ENCODE measurements at places on chromosomes 11 and 22.
A peak's percentile ranks its signal among the peaks of the same experiment; 100 is the strongest.

- no peaks in the 10 kb centered on the region for H3K4me1 ChIP-seq
- DNase-seq: no peak
- H3K27ac ChIP-seq: no peak overlapping the region
- H3K27me3 ChIP-seq: peaks cover 7% of the 10 kb centered on the region
- H3K4me3 ChIP-seq: no peak overlapping the region
Measured at GRCh38 chr22:47839595-47840227, 1077.3 kb downstream of the TBC1D22A start.

GRCh38 chr22:25551396-25551795 lies 13.1 kb upstream of the GRK3 start:
- H3K27ac ChIP-seq: no peak overlapping the region
- no peak overlapping the region for H3K4me3 ChIP-seq
- no peaks in the 10 kb centered on the region for H3K36me3 ChIP-seq

DNA sequence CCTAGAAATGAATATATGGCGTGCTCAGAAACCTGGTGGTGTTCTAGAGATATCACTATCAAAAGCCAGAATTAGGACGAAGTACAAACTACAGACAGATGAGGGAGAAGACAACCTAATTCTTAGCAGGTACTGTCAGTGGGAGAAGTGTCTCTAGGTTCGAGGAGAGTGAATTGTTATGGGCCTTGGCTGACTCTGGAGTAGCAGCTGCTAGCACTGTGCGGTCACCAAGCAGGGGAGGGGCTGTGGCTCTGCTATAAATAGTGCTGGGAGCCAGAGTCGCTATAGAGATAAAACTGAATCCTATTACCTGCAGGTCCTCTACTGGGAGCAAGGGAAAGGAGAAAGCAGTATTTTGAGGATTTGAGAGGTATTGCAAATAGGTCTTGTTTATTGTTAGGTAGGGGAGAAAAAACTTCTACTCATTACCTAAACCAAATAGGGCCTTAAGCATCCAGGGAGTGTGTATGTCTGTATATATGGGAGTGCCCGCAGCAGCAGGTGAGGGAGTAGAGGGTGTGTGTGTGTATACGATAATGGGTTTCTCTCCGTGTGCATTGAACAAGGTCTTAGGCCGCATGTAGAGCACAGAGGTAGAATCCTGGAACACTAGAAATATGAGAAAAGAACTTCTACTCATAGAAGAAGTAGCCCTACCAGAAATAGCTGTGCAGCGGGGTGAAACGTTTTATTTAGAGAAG lies 2.2 kb downstream of the MADD start:
- peaks cover 53% of the 10 kb centered on the region for H3K4me1 ChIP-seq
- H3K27ac ChIP-seq: peak overlapping the region; percentile 74
- peaks cover 8% of the 10 kb centered on the region for H3K36me3 ChIP-seq
- DNase-seq: no peak
- H3K4me3 ChIP-seq: peak overlapping the region; percentile 93

DNA sequence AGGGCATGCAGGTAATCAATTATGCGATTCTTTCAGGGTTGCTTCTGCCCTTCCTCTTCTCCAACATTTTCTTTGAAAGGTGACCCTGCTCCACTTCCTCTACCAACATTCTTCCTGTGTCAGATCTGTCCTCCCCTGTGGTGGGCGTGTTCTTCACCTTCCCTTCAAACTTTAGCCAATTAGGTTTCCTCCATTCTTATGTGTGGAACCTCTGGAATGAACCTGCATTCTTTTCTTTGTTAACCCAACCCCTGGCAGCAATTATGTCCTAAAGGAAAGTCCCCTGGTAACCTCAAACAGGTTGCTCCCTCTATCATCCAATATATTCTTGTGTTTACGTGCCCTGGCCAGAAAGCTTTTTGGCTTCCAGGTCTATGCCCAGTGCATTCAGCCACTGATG lies 22.4 kb downstream of the KIRREL3 start:
- no peaks in the 10 kb centered on the region for H3K4me1 ChIP-seq
- H3K4me3 ChIP-seq: no peak overlapping the region
- H3K27me3 ChIP-seq: peaks cover 30% of the 10 kb centered on the region
- DNase-seq: no peak
- H3K36me3 ChIP-seq: no peaks in the 10 kb centered on the region

GRCh38 chr11:131033151-131033651 lies 116.9 kb upstream of the SNX19 start:
- H3K4me1 ChIP-seq: no peaks in the 10 kb centered on the region
- H3K4me3 ChIP-seq: no peak overlapping the region
- peaks cover under 1% of the 10 kb centered on the region for H3K27me3 ChIP-seq
- H3K27ac ChIP-seq: no peak overlapping the region
- H3K36me3 ChIP-seq: no peaks in the 10 kb centered on the region

DNA sequence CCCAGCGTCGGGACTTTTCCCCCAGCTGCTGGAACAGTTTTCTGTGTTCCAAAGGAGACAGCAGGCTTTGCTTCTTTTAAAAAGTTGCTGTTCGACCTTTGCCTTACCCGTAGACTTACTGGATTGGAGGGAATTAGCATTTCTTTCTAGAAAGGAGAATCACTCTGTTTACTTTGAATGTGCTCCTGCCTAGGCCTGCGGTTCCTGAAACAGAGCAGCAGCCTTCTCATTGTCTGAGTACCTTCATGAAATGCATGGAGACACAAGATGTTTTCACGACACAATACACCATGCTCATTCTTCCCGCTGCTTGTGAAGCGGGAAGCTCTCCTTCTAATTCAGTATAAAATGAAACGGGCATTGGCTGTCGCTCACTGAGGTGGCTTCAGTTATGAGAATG lies 196.2 kb downstream of the TBC1D22A start:
- peaks cover 2% of the 10 kb centered on the region for H3K4me1 ChIP-seq
- no peak overlapping the region for H3K27ac ChIP-seq
- no peak overlapping the region for H3K4me3 ChIP-seq

DNA sequence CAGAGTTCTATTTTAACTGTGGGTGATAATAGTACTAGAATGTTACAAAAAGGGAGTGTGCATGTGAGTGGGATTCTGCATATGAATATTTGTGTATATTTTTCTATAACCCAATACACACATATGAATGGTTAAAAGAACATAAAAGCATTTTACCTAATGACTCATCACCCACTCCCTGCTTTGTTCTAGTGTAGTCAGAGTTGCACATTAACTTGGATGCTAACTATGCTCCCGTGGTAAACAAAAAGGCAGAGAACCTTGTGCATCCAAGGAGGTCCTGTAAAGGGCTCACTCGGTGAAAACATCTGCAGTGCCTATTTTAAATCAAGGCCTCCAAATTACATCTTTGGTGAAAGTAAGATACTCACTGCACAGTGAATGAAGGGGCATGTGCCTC lies 1289.4 kb downstream of the LRRC4C start:
- H3K27me3 ChIP-seq: no peaks in the 10 kb centered on the region
- no peaks in the 10 kb centered on the region for H3K36me3 ChIP-seq
- H3K4me3 ChIP-seq: no peak overlapping the region
- H3K4me1 ChIP-seq: no peaks in the 10 kb centered on the region
- no peak for DNase-seq
- no peak overlapping the region for H3K27ac ChIP-seq

DNA sequence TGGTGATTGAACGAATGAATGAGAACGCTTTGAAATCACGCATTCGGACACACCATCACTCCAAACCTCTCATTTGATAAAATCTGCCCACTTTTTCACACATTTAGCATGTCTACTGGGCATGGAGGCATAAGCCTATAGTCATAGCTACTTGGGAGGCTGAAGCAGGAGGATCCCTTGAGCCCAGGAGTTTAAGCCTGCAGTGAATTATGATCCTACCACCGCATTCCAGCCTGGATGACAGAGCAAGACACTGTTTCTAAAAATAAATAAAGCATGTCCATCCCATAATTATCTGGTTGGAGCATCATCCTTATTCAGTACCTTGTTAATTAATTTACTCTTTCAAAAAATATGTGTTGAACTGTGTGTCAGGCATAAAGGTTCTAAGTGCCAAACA lies 3.3 kb upstream of the PICALM start:
- peaks cover 13% of the 10 kb centered on the region for H3K4me1 ChIP-seq
- peaks cover 11% of the 10 kb centered on the region for H3K36me3 ChIP-seq
- no peaks in the 10 kb centered on the region for H3K27me3 ChIP-seq
- no peak overlapping the region for H3K4me3 ChIP-seq
- no peak overlapping the region for H3K27ac ChIP-seq

GRCh38 chr22:39996732-39997131 lies 2.0 kb downstream of the FAM83F start:
- no peak overlapping the region for H3K27ac ChIP-seq
- no peak overlapping the region for H3K4me3 ChIP-seq
- H3K4me1 ChIP-seq: peaks cover 13% of the 10 kb centered on the region
- no peak for DNase-seq
- H3K36me3 ChIP-seq: no peaks in the 10 kb centered on the region

DNA sequence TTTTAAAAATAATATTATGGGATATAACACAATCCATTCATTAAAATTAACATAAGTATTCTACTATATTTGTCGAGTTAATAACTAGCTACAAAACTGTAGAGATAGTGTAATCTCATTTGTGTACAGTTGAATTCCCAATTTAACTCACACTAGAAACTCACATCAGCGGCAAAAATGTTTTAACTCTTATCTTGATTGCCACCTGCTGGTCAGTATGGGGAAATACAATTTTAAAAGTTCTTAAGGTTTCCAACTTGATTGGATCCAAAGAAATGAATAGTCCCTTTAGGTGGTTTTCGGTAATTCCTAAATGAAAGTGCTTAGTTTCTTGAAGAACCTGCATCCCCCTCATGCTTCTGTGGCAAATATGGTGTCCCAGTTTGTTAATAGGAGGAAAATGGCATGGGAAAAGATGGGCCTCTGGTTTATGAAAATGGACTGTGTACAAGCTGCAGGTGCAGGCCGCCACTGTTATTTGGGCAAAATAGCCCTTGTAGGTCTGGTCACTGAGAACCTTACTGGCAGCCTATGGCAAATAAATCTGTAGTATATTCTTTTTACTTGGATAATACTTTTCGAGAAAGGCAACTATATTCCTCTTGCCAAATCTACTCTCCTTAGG lies 33.7 kb upstream of the SLC17A6 start:
- no peak overlapping the region for H3K4me3 ChIP-seq
- no peak for DNase-seq
- no peak overlapping the region for H3K27ac ChIP-seq
- H3K36me3 ChIP-seq: no peaks in the 10 kb centered on the region

DNA sequence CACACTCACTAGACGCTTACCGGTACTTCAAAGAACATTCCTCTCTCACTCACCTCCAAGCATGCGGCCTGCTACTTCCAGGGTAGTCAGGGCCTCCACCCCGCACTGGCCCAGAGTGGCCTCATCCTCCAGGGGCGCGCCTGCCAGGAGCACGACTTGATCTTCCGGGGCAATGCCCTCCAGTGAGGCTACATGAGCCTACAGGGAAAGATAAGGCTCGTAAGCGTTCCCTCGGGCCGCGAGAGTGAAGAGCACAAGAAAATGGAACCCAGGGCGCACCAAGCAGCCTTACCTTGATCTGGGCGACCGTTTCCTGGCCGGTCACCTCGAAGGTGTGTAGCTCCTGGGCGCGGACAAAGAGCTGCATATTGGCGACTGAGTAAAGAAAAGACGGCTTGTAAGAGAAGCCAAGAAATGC lies 478 bp downstream of the FAU start:
- H3K36me3 ChIP-seq: peaks cover 18% of the 10 kb centered on the region
- H3K27me3 ChIP-seq: no peaks in the 10 kb centered on the region
- peak overlapping the region; percentile 96 for H3K4me3 ChIP-seq
- peaks cover 58% of the 10 kb centered on the region for H3K4me1 ChIP-seq
- peak overlapping the region; percentile 95 for H3K27ac ChIP-seq
- peak; percentile 45 for DNase-seq

DNA sequence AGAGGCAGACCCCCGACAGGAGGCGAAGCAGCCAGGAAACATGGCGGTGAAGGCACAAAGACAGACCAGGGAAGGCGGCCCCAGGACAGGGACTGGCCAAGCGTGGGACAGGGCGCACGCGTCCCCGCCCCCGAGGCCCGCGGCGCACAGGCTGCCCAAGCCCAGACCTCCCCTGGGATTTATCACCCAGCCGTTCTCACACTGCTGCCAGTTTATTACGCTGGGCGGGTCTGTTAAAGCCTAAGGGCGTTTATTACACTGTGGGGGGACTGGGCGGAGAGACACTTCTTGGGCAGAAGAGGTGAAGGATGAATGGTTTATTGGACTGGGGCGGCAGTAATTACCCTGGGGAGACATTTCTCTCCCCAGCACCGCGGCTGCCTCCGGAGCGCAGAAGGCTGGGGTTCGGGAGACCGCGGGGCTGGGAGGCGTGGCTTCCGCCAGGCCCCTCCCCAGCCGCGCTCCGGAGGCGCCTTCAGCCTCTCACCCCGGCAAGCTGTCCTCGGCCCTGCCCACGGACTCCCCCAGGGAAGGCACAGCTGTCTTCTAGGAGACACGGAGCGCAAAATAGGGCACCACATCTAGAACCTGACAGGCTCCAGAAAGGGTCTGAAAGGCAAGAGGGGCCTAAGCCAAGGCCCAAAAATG lies 47.1 kb downstream of the SLC22A12 start:
- H3K27me3 ChIP-seq: no peaks in the 10 kb centered on the region
- H3K36me3 ChIP-seq: no peaks in the 10 kb centered on the region
- H3K4me3 ChIP-seq: no peak overlapping the region
- H3K27ac ChIP-seq: no peak overlapping the region
- DNase-seq: no peak

GRCh38 chr22:41876275-41876674 lies 38.6 kb downstream of the SHISA8 start:
- peaks cover 73% of the 10 kb centered on the region for H3K4me1 ChIP-seq
- H3K4me3 ChIP-seq: peak overlapping the region; percentile 70
- H3K27ac ChIP-seq: peak overlapping the region; percentile 85
- H3K36me3 ChIP-seq: peaks cover 23% of the 10 kb centered on the region

DNA sequence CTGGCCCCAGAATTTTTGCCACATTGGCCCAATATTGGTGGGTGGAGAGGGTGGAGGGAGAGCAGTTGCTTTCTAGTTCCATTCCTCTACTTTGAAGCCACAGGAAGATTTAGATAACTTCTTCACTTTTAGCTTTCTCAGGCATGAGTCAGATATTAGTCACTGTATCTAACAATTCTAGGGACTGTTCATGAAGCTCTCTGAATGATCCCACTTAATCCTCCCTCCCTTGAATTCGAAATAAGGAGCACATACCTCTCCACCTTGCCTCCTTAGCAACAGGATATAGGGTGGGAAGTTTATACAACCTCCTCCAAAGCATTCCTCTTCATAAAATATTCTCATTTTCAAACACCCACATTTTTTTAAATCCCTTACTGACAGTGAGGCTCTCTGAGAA lies 13.5 kb downstream of the FSHB start:
- H3K27ac ChIP-seq: no peak overlapping the region
- peaks cover 7% of the 10 kb centered on the region for H3K4me1 ChIP-seq
- H3K4me3 ChIP-seq: no peak overlapping the region
- no peak for DNase-seq
- H3K36me3 ChIP-seq: no peaks in the 10 kb centered on the region

GRCh38 chr22:46902998-46903916 lies 140.8 kb downstream of the TBC1D22A start:
- H3K4me3 ChIP-seq: no peak overlapping the region
- no peaks in the 10 kb centered on the region for H3K4me1 ChIP-seq
- H3K36me3 ChIP-seq: peaks cover 4% of the 10 kb centered on the region
- no peaks in the 10 kb centered on the region for H3K27me3 ChIP-seq

GRCh38 chr22:44196731-44197131 lies 16.0 kb downstream of the PARVG start:
- no peaks in the 10 kb centered on the region for H3K27me3 ChIP-seq
- H3K4me1 ChIP-seq: peaks cover 33% of the 10 kb centered on the region
- DNase-seq: no peak

- no peaks in the 10 kb centered on the region for H3K4me1 ChIP-seq
- H3K4me3 ChIP-seq: no peak overlapping the region
- H3K27ac ChIP-seq: no peak overlapping the region
- no peak for DNase-seq
Measured at GRCh38 chr11:64110465-64111375, 55.2 kb downstream of the MACROD1 start.

Data from activated T-cell treated with anti-CD3 and anti-CD28 coated beads, Interleukin-2, amount 50 U/mL, for 72 hours (primary cell).